NCI-H2029 treated with DMSO at 0.1 percent for 48 hours (cell line): ENCODE measurements at places on chromosomes 3 and 15.
A peak's percentile ranks its signal among the peaks of the same experiment; 100 is the strongest.

DNA sequence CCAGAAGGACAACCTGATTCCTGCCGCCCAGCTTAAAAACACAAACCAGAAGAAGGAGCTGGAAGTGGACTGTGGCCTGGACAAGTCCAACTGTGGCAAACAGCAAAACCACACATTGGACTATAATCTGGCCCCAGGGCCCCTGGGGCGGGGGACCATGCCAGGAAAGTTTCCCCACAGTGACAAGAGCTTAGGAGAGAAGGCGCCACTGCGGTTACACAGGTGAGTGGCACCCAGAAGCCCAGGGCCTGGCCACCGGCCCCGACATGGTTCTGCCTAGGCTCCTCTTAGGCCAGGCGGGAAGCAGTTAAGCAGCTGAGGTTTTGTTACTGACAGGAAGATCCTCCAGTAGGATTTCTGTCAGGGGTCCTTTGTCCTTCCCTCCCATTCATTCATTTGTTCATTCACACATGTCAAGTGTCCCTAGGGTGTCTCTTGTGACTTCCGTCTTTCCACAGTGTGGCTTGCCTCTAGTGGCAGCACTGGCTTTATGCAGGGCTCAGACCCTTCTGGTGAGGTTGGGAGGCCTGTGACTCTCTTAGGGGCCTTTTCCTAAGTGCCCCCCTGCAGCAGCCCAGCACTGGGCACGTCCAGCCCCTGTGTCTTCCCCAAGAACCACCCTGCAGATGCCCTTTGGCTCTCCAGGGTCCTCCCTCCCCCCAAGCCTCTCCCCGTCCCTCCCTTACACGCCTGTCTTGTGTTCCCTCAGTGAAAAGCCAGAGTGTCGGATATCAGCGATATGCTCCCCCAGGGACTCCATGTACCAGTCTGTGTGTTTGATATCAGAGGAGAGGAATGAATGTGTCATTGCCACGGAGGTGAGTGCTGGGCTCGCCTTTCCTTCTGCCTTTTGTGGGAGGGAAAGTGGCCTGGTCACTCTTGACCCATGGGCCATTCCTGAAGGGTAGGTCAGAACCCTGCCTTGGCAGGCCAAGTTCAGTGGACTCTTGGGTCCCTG lies 7.8 kb downstream of the DLL4 start:
- no peak for DNase-seq

GRCh38 chr3:142273501-142273900 lies 48.1 kb upstream of the GK5 start:
- no peak for DNase-seq

GRCh38 chr3:42476225-42477125 lies 26.0 kb upstream of the VIPR1 start:
- DNase-seq, result peak; percentile 14

DNA sequence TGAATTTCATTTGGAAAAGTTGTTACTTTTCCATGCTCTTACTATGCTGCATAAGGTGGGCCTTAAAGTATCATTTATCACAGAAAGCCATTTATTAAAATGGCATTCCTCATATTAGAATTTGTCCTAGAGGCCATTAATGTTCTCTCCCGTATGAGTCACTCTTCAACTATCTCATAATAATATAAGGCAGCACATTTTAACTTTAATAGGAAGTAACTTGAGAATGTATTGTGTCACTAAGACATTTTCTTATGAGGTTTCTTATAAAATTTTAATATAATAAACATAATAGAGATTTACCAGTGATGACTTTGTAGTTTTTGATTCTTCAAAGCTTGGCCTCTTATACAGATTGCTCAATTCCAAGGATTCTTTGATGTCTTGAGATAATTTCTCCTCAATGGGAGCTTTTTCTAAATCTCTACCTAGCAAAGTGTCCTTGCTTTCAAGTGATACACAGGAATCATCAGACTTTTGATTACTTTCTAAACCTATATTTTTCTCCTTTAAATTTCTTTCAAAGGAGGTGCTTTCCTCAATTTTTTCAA lies 74.7 kb downstream of the ZBBX start:
- no peak for DNase-seq

DNA sequence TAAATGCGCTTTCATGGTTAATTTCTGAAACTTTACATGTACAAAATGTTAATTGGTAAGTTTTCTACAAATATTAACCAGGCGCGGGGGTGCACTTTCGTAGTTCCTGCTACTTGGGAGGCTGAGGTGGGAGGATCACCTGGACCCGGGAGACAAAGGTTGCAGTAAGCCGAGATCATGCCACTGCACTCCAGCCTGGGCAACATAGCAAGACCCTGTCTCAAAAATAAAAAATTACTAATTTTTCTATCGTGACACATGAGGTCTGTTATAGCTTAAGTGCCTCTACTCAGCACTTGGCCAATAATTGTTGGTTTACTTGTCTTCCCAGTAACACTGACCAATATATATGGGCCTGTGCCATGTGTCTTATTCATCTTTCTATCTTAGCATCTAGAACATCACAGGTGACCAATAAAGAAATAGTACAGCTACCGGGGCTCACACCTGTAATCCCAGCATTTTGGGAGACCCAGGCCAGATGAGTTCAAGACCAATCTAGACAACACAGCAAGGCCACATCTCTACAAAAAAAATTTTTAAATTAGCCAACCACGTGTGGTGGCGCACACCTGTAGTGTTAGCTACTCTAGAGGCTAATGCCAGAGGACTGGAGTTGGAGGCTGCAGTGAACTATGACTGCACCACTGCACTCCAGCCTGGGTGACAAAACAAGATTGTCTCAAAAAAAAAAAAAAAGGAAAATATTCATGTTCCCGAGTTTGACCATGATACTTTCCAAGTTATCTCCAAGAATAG lies 6.1 kb downstream of the MSL2 start:
- no peak for DNase-seq
